Gastroesophageal sphincter (tissue), 4 donors: ENCODE measurements at places on chromosomes 7 and 10. TPM values are rescaled to one million over a fixed set of nuclear protein-coding genes. Genes with fewer than 3 reads are reported as not detected.

The OR2A5 gene
- not detected for total RNA-seq

The NRCAM gene
- total RNA-seq: 4.7 TPM

The DMTF1 gene
- 73.9 TPM for total RNA-seq

The SNCG gene
- 24.1 TPM for total RNA-seq

DNA sequence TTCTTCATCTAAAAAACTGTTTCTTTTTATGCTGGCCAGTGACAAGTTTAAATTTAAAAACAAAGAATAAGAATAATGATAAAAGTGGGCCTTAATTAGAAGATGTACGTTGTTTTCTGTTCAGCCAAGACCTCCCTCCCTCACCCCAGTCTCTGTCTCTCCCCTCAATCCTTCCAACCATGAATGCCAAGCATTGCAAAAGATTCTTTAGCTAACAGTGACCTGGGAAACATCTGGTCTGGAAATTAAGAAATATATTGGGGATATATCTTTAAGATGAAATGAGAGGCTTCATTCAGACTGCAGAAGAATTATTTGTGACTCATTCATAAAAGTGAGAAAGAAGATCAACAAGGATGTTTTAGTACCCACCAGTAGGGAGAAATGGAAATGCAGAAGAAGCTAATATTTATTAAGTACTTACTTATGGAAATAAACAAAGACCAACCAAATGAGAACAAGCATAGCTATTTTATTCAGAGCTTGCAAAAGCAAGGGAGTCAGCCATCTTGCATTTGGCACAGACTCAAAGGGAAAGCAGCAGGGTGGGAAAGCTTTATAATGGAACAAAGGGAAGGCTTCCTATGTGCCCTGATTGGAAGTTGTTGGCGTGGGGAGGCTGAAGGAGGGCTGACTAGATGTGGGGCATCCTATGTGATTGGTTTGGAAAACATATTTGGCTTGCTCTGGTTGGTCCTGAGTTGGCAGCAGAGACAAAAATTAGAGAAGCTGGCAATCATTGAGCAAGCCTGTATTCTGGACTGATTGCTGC is 595.4 kb upstream of the GHITM start:
- ATAC-seq: no peak

- no peak for ATAC-seq
These were observed 24.8 kb downstream of the PCBD1 start for GRCh38 chr10:70863470-70864160.

DNA sequence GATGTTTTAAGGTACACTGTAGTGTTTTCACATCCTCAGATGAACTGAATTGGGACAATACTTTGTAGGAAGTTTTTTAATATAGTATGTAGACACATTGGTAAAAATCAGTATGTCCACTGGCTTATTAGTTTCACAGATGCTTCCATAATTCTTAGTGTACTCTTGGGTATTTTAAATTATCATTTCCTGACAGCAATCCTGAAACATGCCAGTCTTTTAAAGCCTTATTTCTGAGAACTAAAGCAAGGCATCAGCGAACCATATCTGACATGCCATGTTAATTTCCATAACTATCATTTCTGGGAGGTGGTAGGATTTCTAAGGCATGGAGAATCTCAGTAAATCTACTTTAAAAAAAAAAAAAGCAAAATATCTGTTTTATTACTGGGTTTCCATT is 266.4 kb downstream of the ADK start:
- ATAC-seq: no peak

- no peak for ATAC-seq
These were observed 144.5 kb downstream of the ETV1 start for GRCh38 chr7:13844954-13845353.

- ATAC-seq: no peak
These were observed 274.5 kb upstream of the PPP2R2D start for GRCh38 chr10:131626274-131626673.
